T-helper 2 cell (primary cell): ENCODE measurements at places on chromosomes 2 and 18.

DNA sequence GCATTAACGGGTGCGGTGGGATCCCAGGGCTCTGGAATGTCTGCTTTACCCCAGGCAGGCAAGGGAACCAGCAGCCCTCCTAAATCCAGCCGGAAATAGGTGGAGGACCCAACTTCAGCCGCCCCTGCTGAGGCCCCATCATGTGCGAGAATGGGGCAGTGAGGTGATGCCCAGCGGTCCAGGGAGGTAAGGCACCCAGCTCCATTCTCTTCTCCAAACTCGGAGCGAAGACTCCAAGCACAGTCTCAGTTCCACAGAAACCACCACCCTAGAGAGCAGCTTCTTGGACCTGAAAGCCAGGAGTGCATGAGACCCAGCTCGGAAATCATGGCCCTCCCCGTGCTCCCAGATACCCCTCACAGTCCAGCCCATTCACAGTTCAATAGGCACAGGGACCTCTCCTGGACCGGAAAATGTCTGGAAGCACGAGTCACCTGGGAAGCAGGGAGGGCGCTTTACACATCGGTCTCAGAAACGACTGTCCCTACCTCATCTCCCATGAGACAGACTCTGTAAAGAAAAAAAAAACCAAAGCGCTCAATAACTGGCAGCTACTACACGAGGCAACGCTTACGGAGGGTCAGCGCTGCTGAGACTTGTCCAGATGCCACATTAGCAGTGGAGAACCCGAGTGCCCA lies 2.0 kb downstream of the SDC1 start:
- no peak for DNase-seq

DNA sequence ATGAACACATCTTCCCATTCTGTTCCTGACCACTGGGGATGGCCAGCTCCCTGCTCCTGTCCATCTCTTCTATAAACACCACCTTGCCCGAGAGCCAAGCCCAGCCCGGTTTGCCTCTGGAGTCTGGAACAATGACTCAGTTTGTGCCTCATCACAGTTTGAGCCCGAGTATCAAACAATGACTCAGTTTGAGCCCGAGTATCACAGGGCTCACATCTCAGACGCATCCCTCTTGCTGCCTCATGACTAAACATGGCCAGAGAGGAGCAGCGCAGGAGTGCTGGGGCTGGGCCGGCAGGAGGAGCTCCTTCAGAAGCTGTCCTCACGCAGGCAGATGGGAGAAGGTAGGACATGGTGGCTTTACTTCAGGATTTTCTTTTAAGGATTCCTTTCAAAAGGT lies 68.7 kb downstream of the PXDN start:
- DNase-seq, result no peak

DNA sequence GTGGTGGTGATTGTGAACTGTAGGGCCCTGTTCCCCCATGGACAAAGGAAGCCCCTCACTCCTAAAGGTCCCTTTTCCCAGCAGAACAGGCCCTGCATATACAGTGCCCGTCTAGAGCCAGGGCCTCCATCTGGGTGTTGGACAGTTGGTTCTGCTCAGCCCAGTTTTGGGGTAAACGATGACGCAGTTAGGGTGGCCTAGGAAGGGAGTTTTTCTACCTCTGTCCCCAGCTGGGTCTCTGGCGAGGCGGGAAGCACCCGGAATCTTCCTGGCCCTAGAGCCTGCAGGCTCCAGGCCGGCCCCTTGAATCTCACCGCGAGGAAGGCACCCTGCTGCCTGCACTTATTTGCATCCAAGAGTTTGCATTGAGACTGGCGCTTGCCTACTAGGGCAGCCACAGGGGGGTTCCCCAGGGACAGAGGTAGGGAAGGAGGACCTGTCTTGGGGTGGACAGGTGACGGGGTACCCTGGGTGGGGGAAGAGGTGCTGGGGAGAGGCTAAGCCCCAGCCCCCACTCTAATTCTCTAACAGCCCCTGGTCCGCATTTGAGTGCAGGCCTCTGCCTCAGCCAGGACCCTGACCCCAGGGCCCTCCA lies 529 bp upstream of the MTA3 start:
- DNase-seq, result peak; percentile 9

GRCh38 chr2:231554748-231555545 lies 24.7 kb upstream of the NMUR1 start:
- DNase-seq, result no peak

DNA sequence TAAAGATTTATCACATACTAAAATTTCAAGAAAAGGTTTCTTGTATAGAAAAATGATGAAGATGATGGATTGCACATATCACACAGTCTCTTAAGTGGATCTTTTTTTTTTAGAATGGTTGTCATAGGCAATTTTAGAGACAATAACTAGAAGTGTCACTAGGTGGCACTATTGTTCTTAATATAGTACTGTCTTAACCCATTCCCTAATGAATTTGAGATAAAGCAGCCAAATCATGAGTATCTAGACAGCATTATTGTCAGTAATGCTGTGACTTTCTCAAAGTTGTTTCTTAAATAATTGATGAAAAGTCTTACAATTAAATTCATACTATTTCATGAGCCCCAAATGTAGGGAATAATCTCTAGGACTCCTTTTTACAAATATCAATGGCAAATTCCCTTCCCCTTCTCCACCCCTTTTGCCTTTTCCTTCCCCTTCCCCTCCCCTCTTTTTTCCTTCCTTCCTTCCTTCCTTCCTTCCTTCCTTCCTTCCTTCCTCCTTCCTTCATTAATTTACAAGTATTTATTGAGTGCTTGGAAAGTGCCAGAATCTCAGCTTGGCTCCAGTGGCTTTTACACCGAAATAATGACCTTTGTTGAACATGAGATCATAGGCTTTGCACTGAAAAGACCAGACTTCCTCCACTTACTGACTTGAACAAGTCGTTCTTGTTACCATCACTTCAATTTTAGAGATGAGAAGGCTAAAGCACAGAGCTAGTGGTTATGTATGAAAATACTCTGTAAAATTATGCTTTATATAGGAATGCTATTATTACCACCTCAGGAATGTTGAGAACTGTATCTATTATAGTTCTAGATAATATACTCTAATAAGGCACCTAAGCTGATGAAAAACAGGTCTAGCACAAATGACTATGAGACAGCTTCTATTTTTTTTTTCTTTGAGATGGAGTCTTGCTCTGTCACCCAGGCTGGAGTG lies 19.8 kb downstream of the MYL12B start:
- no peak for DNase-seq
